Thyroid gland (tissue), 4 donors: ENCODE measurements at places on chromosomes 3 and 15.
A peak's percentile ranks its signal among the peaks of the same experiment; 100 is the strongest.

GRCh38 chr3:137296116-137296515, 338.3 kb downstream of the IL20RB start:
- no peak for DNase-seq

- DNase-seq: peak; percentile 87
Measured at GRCh38 chr15:101008158-101009139, 89.3 kb downstream of the LRRK1 start.

- no peak for DNase-seq
Measured at GRCh38 chr3:32303977-32304881, 65.7 kb downstream of the CMTM8 start.

DNA sequence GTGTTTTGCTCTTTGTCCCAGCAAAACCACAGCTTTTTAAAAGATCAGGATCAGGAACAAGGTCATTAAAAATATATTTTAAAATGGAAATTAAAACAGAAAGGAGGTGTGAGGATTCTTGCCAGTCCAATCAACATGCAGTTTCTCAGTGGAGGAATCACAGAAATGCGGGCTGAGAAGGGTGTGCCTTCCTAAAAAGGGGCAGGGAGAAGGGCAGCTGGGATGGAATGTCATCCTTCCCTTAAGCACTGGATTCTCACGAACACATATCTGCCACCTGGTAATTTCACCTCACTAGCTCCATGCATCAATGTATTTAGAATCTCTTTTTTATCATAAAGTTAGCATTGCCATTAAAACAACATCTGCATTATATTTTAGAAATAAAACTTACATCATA, 21.4 kb downstream of the ABI3BP start:
- DNase-seq: no peak

GRCh38 chr15:38687340-38687739, 122.7 kb upstream of the RASGRP1 start:
- DNase-seq: no peak

- DNase-seq: no peak
Measured at GRCh38 chr3:111923095-111923771, 55.6 kb upstream of the ABHD10 start.

- no peak for DNase-seq
Measured at GRCh38 chr3:134918441-134918840, 123.4 kb downstream of the EPHB1 start.

- no peak for DNase-seq
Measured at GRCh38 chr3:150729682-150730360, 26.1 kb upstream of the ERICH6 start.

- DNase-seq: no peak
Measured at GRCh38 chr3:18247139-18247695, 177.9 kb downstream of the SATB1 start.

- no peak for DNase-seq
Measured at GRCh38 chr15:69573815-69574475, 121.3 kb downstream of the RPLP1 start.

DNA sequence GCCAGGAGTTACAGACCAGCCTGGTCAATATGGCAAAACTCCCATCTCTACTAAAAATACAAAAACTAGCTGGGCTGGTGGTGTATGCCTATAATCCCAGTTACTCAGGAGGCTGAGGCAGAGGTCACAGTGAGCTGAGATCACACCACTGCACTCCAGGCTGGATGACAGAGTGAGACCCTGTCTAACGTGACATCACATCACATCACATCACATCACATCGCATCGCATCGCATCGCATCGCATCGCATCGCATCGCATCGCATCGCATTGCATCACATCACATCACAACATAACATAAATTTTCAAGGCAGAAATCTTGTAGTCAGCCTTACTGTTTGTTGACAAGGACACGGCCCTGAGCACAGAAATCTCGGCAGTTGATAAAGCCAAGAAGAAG, 44.4 kb downstream of the RBM6 start:
- no peak for DNase-seq

DNA sequence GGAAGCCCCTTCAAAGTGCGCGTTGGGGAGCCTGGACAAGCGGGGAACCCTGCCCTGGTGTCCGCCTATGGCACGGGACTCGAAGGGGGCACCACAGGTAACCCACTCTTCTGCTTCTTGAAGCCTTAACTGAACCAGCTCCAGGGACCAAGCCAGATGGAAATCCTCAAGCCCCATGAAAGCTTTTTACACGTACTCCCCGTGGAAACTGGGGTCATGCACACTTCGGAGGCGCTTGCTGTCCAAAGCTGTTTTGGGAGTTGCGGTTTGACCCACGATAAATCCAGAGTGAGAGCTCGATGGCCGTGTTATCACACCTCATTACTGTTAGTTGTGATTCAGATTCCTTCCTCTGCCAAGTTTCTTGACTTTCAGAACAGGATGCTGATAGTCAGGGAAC, 47.5 kb downstream of the DNASE1L3 start:
- DNase-seq: no peak

GRCh38 chr15:67835297-67836133, 4.3 kb downstream of the RNU6-1 start:
- no peak for DNase-seq

DNA sequence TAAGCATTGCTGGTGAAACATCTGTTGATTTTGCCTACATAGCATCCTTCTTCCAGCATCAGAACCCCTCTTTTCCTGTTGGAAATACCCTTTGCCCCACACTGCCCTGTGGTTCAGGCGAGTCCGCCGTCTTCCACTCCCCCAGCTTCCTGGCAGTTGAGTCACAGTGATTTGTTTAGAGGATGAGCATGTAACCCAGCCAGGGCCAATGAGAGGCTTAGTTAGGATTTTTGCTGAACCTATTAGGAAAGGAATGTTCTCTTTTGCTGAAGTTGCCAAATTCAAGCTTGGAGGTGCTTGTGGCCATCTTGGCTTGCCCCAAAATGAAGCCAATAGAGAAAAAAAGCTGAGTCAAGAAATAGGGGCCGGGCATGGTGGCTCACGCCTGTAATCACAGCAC, 19.0 kb upstream of the MEX3B start:
- no peak for DNase-seq

DNA sequence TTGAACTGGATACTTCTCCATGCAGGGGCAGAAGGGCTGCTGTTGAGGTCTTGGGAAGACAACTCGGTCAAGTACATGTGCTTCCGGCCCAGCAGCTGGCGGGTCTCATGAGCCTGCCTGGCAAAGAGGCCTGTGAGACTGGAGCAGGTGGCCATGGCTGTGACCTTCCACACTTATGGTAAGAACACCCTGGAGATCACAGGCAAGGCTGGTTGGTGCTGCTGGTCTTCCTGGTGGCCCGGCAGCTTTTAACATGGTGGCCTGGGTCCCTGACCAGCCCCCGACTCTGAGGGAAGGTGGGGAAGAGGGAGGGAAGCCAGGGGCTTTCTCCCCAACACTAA, 15.4 kb downstream of the CHRD start:
- DNase-seq: no peak

GRCh38 chr15:81950841-81951414, 94.9 kb downstream of the MEX3B start:
- no peak for DNase-seq

GRCh38 chr15:25947323-25948314, 84.5 kb upstream of the ATP10A start:
- DNase-seq: no peak
